ENCODE measurements at places on chromosomes 6 and 20.

- DNase-seq, result no peak
Observed at GRCh38 chr6:156809034-156809433, 31.9 kb downstream of the ARID1B start.

GRCh38 chr20:3990716-3991115 is 24.6 kb downstream of the RNF24 start:
- no peak for DNase-seq

DNA sequence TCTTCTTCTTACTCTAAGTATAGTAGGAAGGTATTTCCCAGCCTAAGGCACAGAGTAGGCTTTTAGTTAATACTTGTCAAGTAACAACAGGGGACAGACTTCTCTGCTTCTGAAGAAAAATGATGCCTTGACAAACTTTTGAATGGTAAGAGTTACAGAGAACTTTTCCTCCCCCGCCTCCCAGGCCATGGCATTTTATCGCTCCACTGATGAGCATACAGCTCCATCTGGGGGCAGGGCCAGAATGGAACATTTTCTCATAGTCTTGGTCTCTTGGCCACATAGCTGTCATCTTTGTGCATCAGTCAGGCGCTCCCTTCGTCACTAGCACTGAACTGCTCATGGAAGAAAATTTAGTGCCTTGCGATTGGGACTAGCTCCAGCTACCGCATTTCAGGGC is 1066.8 kb upstream of the CITED2 start:
- no peak for DNase-seq

DNA sequence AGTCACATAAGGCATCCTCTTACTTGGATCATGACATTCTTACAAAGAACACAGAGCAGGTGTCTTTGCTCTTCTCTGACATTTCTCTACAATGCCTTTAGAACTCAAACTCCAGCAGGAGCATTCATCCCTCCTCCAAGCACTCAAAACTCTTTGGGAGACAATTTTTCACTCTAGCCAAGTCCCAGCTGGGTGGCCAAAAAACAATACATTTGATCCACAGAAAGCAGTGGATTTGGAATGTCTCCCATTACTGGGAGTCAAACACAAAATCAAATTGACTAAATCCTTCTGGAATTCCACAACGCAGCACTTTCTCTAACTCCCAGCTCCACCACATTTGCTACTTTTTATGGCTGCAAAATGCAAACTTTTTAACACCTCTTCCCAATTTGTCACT is 108.6 kb upstream of the VGLL2 start:
- no peak for DNase-seq

GRCh38 chr6:27422651-27423332 is 34.2 kb downstream of the ZNF391 start:
- DNase-seq, result no peak

GRCh38 chr6:37004044-37004980 is 1.1 kb upstream of the FGD2 start:
- no peak for DNase-seq

DNA sequence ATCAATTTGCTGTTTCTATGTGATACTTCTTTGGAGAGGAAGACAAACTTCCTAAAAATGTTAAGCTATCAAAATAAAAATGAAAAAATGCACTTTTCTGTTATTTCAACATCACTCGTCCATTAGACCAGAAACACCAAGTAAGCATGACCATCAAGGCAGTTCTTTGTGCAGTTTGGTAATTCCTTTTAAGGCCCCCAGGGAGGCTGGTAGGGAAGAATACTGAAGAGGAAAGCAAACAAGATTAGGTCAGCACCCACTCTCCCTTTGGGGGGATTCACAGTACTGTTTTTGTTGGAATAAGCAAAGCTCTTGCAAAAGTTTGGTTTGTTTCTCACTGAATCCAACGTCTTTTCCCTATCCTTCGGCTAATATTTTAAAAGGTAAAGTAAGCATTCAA is 206.8 kb upstream of the SLC35B3 start:
- DNase-seq, result no peak

DNA sequence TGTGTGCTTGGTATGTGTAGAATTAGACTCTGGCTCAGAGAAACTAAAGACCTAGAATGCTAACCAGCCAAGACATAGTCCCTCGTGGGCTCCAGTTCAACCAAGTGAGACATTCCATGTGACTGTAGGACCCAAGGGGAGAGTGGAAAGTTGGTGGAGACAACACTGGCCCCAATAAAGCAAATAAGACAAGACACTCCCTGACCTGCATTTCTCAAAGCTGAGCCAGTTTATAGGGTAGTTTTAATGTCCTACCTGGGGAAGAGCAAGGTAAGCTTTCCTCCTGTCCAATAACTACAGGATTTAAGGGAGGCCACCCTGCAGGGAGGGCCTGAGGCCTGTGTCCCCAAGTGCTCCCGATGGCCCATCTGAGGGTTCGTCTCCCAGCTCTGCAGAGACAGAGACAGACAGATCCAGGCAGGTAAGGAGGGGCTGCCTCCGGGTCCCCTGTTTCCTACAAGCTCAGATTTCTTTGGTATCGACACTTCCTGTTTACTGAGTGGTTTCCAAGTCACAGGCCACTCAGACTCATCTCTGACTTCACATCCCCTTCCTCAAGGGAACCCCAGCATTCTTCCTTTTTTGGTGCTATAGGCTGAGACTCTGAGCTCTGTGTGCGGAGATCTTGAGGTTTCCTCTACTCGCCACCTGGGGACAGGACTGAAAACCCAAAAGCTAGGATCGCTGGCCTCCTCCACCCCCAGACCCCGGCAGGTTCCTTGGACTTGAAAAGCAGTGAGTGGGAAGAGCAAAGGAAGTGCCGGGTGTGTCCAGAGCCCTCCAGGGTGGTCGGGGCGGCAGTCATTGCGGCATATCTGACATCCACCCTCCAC is 92.4 kb downstream of the PRND start:
- no peak for DNase-seq

GRCh38 chr20:23257848-23258746 is 92.5 kb upstream of the NXT1 start:
- peak; percentile 25 for DNase-seq

DNA sequence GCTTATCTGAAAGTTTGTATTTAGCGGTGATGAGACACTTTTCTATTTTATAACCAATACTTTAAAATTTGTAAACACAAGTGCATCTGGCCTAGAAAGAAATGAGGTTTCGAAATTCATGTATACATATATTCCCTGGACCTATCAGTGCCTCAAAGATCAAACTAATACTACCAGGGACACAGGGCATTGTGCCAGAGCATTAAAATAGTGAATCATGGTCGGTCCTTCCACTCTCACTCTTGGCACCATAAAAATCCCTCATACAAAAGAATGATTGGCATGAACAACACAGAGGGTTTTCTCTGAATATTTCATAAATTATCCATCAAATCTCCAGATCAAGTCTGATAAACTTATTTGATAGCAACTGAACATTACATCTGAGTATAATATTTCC is 62.0 kb downstream of the MMUT start:
- no peak for DNase-seq

- DNase-seq, result peak; percentile 13
Observed at GRCh38 chr20:50467718-50468356, 42.3 kb upstream of the PTPN1 start.

- DNase-seq, result no peak
Observed at GRCh38 chr6:167779129-167779992, 47.4 kb upstream of the AFDN start.

DNA sequence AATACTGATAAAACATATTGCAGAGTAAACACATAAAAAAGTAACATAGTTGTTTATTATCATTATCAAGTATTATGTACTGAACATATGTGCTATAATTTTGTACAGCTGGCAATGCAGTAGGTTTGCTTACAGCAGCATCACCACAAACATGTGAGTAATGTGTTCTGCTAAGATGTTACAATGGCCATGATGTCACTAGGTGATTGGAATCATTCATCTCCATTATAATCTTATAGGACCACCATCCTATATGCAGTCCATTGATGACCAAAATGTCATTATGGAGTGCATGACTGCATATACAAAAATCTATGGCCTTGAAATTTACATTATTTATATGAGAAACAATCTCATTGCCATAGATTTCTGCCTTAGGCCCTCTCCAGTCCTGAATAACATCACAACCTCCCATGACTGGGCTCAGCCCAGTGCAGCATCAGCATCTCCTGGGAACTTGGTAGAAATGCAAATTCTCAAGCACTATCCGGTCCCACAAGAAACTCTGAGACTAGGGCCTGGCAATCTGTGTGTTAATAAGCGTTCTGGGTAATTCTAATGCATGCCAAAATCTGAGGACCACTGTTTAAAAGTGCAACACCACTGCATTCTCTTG is 352.0 kb upstream of the MARCKS start:
- DNase-seq, result no peak

GRCh38 chr6:152277826-152278329 is 359.3 kb downstream of the SYNE1 start:
- DNase-seq, result peak; percentile 75

DNA sequence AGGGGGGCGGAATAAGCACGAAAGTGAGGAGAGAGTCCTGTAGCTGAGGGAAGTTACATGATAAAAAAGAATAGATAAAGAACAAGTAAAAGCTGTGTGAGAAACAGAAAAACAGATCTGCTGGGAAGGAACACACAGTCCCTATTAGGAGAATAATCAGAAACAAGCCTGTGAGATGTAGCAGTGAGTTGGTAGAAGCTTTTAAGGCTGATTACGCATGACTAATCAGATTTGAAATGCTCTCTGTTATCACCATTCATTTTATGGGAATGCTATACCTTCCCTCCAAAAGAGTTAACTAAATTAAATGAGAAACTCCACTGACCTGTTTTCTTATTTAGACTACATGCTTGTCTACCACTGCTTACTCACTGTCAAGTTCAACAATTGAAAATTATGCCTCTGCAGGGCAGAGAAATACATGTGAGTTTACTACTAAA is 15.8 kb downstream of the REPS1 start:
- DNase-seq, result no peak

GRCh38 chr6:5657684-5658430 is 348.9 kb downstream of the NRN1 start:
- no peak for DNase-seq

DNA sequence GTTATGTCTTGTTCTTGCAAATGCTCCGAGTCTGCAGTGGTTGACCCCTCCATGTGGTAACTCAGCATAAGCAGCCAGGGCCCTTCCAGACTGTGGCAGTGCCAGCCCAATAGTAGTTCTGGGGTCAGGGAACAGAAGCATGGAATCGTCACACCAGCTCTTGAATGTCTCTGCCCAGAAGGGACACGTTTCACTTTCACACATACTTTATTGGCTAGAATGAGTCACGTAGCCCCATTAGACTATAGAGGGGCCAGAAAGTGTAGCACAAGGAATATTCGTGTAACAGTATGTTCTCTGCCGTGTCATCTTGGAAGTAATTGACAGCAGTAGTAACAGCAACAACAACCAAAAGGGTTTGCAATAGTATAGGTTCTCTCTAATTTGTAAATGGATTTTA is 254.7 kb downstream of the FARS2 start:
- no peak for DNase-seq

DNA sequence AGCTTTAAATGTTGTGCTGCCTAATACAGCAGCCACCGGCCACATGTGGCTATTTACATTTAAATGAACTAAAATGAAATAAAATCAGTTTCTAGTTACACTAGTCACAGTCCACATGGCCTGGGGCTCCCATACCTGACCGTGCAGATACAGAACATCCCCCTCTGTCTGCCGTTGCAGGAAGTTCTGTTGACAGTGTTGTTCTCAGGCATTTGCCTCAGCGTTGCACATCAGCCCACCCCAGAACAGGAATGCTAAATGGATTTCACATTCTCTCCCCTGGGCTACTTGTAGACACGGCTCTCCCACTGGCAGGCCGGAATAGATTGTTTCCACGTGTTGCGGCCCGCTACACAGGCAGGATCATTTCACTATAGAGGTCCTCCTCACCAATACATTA is 26.3 kb downstream of the JAG1 start:
- no peak for DNase-seq

GRCh38 chr20:37598575-37599342 is 71.1 kb upstream of the BLCAP start:
- no peak for DNase-seq

- no peak for DNase-seq
Observed at GRCh38 chr6:143107911-143108761, 47.4 kb downstream of the AIG1 start.

DNA sequence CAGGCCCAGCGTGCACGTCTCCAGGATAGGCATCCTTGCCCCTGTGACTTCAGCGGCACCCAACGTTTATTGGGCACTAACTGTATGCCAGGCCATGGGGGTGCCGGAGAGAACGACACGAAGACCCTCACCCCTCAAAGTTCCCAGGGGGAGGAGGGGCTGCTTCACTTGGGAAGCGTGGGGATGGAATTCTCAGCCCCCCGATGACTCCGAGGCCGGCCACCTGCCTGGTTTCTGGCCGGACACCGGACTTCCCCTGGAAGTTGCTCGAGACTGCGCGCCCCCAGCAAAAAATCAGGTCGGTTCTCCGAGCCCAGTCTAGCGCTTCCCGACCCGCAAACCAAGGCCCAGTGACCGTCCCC is 275 bp upstream of the MAVS start:
- no peak for DNase-seq

DNA sequence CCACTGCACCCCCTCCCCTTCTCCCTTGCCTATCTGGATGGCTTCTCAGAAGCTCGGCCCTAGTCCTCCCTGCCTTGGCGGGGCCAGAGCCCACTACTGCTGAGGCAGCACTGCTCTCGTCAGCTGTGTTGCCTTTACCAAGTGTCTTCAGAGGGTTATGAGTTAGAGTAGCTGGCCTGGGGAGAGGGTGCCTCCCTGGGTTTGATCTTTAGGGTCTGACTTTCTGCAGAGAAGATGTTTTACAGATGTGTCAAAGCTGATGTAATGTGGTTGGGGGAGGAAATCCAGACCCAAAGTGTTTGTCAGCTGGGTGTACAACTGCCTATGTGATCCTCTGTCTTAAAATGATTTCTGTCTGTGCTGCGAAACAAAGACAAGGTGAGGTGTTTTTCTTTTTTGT is 30.4 kb upstream of the PI16 start:
- DNase-seq, result no peak

Measured in NCI-H774 (cell line).